ENCODE measurements at places on chromosomes 3 and 15.

GRCh38 chr15:41544650-41545015 is 576 bp upstream of the RPAP1 start:
- no peak for DNase-seq

DNA sequence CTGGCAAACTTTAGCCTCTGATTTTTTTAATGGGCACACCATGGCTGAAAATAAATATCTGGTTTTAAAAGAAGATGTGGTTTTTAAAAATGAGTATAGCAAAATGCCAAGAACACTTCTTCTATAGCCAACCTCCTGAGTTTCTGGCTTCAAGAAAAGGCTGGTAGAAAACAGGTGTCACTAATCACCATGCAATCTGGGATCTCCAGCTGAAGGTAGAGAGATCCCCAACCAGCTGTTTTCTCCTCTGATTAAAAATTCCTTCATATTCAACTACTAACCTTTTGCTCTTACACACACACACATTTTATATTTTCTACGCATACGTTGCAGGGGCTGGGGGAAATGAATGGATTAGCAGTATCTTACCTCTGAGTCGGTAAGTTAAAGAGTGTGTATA is 279.6 kb upstream of the ROBO2 start:
- DNase-seq, result no peak

GRCh38 chr3:55434789-55435188 is 52.3 kb downstream of the WNT5A start:
- DNase-seq, result peak; percentile 36

- DNase-seq, result no peak
Observed at GRCh38 chr3:23646184-23646920, 159.4 kb upstream of the UBE2E1 start.

GRCh38 chr3:15438983-15439382 is 11.6 kb downstream of the EAF1 start:
- DNase-seq, result no peak

DNA sequence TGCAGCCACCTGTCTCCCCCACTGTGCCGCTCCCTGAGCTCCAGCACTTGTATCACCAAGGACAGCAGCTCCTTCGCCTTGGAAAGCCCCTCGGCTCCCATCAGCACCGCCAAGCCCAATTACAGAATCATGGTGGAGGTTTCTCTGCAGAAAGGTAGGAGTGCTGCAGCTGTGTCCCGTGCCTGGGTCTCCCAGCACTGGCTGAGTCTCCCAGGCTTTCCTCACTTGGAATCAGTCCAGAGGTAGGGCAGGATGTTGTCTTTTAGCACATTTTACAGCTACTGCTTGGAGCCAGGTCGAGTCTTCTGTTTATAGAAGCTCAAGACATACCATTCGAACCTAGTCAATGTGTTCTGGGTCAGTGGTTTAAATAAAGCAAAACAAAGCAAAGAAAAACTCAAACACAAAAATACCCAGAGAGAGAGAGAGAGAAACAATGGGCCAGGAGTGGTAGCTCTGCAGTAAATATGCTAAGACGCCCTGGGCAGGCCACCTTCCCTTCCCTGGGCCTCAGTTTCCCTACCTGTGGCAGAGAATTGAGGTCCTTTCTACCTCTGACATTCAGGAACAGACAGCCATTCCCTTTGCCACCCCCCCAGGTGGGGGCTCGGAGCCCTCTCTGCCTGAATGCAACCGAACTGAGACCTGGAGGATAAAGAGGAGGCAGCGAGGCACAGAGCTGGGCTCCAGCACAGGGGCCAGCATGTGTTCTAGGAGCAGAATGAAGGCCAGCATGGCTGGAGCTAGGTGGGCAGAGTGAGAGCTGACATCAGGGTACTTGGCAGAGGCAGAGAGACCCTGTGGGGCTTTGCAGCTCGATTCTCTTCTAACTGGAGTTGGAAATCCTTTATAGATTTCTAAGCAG is 44.1 kb downstream of the STARD5 start:
- DNase-seq, result peak; percentile 68

DNA sequence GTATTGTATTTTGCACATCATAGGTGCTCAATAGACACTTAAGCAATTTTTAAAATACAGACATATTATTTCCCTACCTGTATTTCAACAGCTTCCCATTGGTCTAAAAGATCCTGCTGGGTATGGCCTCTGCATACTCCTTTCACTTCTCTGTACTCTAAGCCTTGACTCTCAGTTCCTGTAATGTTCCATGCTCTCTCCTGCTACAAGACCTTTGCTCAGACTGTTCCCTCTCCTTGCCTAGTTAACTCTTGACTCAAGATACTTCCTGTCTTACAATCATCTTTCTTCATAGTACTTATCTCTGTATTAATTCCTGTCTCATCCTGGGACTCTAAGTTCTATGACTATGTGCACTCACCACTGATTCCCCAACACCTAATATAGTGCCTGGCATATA is 1.7 kb downstream of the SCN11A start:
- DNase-seq, result no peak

DNA sequence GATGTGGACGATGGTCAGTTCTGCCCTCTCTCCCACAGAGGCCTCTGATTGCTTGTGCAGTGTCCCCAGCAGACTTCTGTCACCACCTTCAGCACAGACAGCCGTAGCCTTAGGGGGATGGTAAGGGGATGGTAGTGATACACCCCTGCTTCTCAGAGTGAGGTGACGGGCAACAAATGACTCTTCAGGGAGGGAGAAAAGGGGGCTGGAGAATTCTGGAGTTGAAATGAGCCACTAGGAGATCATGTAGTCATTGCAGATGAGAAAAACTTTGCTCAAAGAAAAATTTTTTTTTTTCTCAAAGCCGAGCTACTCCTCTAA is 29.6 kb upstream of the TIMP4 start:
- no peak for DNase-seq

GRCh38 chr3:72591522-72592421 is 256.5 kb downstream of the SHQ1 start:
- peak; percentile 96 for DNase-seq

- no peak for DNase-seq
Observed at GRCh38 chr15:97545799-97546198, 414.7 kb upstream of the ARRDC4 start.

DNA sequence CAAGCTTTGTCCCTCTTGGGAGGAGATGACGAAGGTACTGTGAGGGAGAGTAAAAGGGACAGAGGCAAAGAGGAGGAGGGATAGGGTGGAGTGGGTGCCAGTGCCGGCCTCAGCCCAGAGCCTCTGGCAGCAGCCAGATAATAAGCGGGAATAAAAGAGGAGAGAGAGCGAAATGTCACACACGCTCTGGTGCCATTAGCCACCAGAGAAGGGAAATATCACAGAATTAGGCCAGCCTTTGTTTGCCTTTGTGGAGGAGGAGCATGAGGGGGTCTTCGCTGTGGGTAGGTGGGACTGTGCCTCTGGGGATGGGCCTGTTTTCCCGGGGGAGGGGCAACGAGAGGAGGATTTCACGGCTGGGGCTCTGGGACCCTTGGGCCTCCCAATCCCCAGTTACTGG is 67.8 kb downstream of the LINGO1 start:
- no peak for DNase-seq

DNA sequence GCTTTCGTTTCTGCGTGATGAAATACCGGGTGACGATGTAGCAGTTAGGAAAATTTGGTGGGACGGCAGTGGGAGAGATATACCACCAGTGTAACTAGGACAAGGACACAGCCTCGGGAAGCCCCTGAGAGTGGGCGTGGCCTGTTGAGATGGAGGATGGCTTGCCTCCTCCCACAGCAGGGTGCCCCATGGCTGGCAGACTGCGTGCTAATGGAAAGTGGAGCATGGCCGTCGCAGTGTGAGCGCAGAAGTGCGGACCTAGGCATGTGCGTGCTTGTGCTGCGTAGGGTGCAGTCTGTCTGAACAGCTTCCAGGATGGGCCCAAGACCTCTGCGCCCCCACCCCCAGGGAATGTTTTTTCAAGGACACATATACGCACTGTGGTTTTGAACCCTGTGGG is 56.8 kb downstream of the CHDH start:
- no peak for DNase-seq

DNA sequence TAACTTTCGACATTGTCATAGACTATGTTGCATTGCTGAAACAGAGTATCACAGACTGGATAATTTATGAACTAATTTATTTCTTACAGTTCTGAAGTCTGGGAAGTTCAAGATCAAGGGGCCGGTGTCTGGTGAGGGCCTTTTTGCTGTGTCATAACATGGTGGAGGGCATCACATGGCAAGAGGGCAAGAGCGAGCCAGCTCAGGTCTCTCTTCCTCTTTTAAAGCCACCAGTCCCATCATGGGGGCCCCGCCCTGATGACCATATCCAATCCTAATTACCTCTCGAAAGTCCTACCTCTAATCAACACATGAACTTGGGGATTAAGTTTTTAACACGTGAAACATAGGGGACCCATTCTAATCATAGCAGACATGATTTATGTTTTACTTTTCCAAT is 33.5 kb upstream of the DCUN1D1 start:
- no peak for DNase-seq

- no peak for DNase-seq
Observed at GRCh38 chr3:94904156-94904674, 841.4 kb downstream of the NSUN3 start.

DNA sequence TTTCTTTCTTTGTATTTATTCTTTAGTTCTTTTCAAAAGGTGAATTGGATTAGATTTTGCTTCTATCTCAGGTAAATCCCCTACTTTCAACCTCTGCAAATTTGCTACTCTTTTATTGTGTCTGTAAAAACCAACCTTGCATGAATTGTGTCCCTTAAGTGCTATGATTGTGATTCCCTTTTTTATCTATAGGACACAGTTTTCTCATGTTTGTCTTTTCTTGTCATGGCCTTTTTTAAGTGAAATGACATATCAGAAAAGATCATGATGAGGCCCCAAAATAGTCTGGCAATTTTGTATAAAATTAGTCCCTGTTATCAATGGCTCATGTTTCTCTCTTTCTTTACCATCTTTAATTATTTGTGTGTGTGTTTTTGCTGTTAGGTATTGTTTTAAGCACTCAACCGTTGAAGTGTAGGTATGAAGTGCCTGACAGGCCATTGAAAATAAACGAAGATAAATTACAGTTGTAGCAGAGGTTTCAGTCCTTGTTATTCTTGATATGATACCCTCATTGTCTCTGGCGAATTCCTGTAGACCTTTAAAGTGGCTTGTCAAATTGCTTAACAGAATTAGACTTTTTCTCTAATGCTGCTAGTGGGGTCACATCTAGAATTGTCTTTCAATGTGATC is 184.3 kb downstream of the UBE2E2 start:
- no peak for DNase-seq

DNA sequence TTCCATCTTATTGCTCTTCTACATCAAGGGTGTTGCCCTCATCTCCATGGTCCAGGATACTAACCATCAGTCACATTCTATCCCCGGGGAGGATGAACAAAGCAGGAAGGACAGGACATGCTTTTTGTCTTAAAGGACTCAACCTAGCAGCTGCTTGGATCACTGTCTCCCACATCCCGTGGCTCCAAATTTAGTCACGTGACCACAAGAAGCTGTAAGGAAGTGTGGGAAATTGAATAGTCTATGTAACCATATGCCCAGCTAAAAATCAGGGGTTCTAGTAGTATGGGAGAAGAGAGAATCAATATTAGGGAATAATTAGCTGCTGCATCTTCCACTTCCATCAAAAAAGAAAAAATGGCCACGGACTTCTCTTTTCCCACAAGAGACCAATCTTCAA is 18.2 kb upstream of the CMSS1 start:
- DNase-seq, result no peak

DNA sequence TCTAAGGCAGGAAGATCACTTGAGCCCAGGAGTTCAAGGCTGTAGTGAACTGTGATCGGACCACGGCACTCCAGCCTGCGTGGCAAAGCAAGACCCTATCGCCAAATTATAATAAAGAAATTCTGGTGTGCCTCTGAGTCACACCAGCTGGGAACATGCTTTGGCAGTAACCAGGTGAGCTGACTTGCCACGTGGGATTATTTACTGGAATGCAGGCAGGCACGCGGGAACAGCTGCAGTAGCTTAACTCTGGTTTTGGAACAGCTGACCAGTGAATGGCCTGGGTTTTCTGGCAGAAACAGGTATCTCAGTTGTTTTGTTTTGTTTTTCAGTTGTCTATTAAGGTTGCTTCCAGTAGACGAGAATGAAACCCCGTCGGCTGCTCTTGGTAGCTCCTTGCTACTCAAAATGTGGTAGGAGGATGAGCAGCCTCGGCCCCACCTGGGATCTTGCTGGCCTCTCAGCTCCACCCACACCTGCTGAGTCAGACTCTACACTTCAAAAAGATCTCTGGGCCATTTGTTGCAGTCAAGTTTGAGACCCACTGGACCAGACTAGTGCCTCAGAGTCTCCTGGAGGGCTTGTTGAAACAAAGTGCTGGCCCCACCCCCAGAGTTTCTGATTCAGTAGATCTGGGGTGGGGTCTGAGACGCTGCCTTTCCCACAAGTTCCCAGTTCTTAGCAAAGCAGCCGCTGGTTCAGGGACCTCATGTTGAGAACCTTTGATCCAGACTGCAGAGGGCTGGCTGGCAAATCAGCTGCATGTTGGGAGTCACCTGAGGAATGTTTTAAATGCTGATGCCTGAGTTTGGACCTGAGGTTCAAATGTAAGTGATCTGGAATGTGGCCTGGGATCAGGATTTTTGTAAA is 26.6 kb downstream of the IDH2 start:
- no peak for DNase-seq

GRCh38 chr15:83734487-83734886 is 80.6 kb downstream of the ADAMTSL3 start:
- no peak for DNase-seq

DNA sequence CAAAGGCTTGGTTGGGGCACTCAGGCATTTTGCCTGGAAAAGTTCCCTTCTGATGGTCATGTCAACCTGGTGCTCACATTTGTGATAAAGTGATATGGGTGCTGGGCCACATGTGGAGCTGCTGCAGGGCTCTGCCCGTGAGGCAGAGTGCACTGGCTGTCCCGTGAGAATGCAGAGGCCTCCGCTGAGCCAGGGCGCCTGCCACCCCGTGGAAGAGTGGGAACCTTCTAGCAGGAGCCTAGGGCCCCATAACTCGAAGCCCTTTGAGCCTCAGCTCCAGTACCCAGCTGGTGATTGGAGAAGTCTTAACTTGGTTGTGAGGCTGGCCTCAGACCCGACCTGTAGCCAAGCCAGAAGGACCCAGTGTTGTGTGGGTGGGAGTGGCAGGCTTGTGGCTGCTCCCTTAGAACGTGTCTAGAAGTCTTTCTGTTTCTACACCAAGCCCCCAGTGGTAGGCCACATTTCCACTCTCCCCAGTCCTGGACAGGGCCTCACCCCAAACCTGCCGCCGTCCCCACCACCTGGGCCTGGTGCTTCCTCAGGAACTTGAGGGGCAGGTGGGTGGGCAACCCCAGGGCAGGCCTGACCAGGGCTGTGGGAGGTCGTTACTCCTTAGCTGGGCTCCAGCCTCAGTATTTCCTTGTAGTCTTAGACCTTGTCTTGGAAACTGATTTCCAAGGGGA is 19.7 kb downstream of the SEC61A1 start:
- DNase-seq, result no peak

DNA sequence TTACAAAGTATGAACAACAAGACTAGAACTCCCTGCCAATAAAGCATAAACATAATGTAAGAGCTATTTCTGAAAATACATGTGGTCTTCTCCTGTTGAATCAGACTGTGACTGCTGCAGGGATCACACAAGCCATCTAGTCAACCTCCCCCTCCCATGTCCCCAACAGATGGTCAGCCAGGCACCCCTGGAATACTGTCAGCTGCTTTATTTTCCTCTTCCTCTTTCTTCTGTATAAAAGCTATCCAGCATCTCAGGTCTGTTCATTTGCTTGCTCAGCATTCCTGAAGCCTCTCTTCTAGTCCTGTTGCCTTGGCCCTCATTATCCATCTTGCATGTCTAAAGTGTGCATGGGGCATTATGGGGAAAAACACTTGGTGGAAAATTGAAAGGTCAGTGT is 6.5 kb upstream of the MINDY4B start:
- DNase-seq, result no peak

Measured in fibroblast of skin of back (primary cell).